ENCODE measurements at places on chromosomes 2 and 18.

DNA sequence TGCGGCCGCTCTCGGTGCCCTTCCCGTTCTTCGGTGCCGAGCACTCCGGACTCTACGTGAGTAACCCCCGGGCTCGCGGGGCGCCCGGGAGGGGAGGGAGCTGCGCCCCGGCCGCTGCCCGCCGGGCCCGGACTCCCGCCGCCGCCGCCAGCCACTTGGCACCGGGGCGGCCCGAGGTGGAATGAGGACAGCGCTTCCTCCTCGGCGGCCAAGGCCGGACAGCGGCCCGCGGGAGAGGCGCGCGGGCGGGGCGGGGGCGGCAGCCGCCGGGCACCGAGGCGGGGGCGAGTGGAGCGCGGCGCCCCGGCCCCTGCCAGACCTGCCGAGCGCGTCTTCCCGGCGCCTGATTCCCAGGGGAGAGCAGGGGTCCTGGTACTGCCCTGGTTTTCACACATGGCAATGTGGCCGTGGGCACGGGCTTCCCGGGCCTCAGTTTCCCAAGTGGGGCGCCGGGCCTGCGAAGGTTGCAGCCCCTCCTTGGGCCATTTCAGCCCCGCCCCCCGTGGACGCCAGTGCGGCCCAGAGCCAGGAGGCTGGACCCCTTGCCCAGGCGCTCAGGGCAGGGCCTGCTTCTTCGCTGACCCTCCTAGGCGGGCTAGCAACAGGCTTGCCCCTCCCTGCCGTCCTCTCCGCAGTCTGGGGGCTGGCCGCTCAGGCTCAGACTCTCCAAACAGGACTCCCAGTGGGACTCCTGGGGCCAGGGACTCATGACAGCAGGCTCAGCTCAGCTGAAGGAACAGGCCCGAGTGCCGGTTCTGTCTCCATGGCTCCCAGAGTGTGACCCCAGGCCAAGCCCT is 775 bp downstream of the SNED1 start:
- H3K4me3 ChIP-seq, result peak overlapping the region; percentile 77
- peaks cover 9% of the 10 kb centered on the region for H3K36me3 ChIP-seq
- peak; percentile 33 for DNase-seq
- peaks cover 50% of the 10 kb centered on the region for H3K4me1 ChIP-seq
- no peaks in the 10 kb centered on the region for H3K27me3 ChIP-seq

DNA sequence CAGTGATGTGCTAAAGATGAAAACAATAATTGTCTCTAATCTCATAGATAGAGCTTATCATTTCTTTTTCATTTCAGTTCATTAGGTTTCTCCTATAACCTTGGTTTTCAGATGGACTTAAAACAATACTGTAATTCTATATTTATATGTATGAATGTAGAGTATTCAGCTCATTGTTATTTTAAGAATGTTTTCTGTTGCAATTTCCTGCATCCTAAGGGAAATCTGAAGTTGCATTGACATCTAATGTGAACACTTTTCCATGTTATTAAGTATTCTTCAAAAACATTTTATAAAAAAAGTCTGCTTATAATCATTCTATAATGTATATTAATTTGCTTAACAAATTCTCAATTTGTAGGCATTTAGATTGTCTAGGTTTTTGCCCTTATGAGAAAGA is 288.9 kb downstream of the XIRP2 start:
- no peak overlapping the region for H3K27ac ChIP-seq
- no peak for DNase-seq
- no peaks in the 10 kb centered on the region for H3K4me1 ChIP-seq

- H3K4me3 ChIP-seq, result no peak overlapping the region
- H3K36me3 ChIP-seq, result no peaks in the 10 kb centered on the region
- H3K27me3 ChIP-seq, result peaks cover 6% of the 10 kb centered on the region
- peaks cover 2% of the 10 kb centered on the region for H3K4me1 ChIP-seq
- no peak overlapping the region for H3K27ac ChIP-seq
These were observed 3.0 kb upstream of the SKOR2 start for GRCh38 chr18:47254341-47254939.

DNA sequence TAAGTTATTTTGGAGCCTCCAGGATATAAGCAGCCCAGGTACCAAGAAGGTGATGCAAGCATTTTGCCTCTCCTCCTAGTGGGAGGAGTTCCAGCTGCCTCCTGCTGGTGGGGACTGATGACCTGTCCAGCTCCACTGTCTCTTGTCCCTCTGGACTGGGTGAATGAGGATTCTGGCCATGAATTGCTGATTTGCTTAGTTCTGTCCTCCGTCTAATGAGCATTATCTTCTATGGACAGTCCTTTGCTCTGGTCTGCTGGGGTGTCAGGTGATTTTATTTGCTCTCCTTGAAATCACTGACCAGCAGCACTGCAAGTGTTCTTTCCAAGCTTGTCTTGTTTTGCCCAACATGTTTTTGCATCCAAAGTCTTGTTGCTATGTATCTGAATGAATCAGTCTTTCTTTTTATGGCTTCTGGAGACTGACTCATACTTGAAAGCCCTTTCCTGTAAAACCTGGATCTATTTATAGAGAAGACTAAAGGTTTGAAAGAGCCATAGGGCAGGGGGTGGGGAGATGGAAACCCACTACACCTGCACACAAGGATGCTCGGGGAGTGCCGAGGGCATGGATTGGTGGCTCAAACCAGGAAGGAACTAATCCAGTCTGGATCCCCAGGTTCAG is 40.5 kb upstream of the EFHD1 start:
- no peaks in the 10 kb centered on the region for H3K36me3 ChIP-seq
- no peak overlapping the region for H3K27ac ChIP-seq
- no peaks in the 10 kb centered on the region for H3K27me3 ChIP-seq
- no peak for DNase-seq
- H3K4me1 ChIP-seq, result peaks cover 3% of the 10 kb centered on the region

GRCh38 chr2:14303366-14304115 is 329.0 kb upstream of the LRATD1 start:
- no peaks in the 10 kb centered on the region for H3K36me3 ChIP-seq
- no peak for DNase-seq
- no peaks in the 10 kb centered on the region for H3K4me1 ChIP-seq
- H3K4me3 ChIP-seq, result no peak overlapping the region

DNA sequence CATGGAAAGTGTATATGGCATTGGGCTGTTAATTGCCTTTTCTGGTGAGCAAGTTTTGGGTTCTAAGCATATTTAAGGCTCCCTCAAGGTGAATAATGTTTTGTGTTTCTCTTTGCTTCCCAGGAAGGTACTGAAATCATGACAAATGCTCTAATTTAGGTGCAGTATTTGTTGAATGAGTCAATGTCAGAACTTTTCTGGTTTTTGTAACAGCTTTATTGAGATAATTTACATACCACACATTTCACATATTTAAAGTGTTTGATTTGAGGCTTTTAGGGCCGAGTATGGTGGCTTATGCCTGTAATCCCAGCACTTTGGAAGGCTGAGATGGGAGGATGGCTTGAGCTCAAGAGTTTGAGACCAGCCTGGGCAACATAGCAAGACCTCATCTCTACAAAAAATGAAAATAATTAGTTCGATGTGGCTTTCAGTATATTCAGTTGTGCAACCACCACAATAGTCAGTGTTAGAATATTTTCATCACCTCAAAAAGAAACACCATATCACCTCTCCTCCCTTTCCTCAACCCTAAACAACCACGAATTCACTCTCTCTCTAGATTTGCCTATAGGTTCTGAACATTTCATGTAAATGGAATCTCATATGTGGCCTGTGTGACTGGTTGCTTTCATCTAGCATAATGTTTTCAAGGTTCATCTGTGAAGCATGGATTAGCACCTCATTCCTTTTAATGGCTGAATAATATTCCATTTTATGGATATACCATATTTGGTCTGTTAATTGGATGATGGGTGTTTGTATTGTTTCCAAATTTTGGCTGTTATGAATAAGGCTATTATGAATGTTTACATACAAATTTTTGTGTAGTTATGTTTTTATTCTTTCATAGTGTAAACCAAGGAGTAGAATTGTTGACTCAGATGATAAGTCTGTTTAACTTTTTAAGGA is 54.9 kb downstream of the MGAT5 start:
- DNase-seq, result no peak
- H3K27ac ChIP-seq, result no peak overlapping the region
- H3K27me3 ChIP-seq, result no peaks in the 10 kb centered on the region
- no peaks in the 10 kb centered on the region for H3K4me1 ChIP-seq

DNA sequence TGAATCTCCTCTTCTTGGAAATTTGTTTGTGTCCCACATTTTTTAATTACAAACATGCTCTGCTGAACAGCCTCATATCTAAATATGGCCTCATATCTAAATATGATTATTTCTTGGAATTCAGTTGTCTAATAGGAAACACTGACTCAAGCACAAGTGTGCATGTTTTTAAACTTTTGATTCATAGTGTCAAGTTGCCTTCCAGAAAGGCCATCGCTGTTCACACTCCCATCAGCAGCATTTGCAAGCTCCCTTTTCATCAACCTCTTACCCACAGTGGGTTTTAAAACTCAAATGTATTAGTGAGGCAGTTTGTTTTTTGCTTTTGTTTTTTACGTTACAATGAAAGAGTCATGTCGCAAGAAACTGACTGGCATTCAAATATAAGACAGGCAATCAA is 65.2 kb upstream of the SMAD2 start:
- no peak overlapping the region for H3K4me3 ChIP-seq
- no peaks in the 10 kb centered on the region for H3K36me3 ChIP-seq
- DNase-seq, result no peak
- no peaks in the 10 kb centered on the region for H3K27me3 ChIP-seq
- H3K4me1 ChIP-seq, result no peaks in the 10 kb centered on the region

DNA sequence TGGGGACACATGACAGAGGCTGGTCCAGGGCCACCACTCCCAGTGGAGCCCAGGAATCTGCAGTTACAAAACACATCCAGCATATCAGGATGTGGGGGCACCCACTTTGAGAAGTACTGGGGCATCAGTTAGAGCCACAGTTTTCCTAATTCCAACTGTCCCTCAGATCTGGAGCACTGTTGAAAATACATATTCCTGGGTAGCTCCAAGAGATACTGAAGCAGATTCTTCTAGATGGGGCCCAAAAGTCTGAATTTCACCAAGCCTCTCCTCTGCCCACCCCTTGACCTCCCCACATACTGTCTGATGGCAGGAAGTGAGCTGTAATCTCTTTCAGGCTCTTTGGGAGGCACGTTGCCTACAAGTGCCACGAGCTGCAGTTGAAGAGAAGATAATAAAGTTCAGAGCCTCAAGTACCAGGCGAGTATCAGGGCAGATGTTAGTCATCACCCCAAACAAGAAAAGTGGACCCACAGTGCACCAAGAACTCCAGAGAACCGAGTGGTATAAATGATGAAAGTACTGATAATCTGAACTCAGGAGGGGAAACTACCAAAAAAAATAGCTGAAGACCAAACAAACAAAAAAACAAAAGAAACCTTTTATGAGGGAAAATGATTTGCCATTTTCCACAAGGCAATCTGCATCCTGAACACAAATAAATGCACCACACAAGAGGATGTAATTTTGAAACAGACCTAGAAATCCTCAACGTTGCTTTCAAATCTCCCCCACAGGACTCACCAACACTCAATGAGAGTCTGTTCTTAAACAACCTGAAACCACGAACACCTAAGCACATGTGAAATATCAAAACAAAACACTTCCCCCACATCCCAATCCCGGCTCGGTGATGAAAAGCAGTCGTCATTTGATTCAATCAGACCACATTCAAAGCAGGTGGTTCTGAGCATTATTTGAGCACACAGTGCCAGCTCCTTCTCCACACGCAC is 98.7 kb downstream of the TCF4 start:
- H3K4me3 ChIP-seq, result no peak overlapping the region
- no peak overlapping the region for H3K27ac ChIP-seq
- DNase-seq, result no peak

- H3K27me3 ChIP-seq, result no peaks in the 10 kb centered on the region
- peaks cover 41% of the 10 kb centered on the region for H3K4me1 ChIP-seq
These were observed 233.7 kb downstream of the LOXHD1 start for GRCh38 chr18:46423226-46423805.

DNA sequence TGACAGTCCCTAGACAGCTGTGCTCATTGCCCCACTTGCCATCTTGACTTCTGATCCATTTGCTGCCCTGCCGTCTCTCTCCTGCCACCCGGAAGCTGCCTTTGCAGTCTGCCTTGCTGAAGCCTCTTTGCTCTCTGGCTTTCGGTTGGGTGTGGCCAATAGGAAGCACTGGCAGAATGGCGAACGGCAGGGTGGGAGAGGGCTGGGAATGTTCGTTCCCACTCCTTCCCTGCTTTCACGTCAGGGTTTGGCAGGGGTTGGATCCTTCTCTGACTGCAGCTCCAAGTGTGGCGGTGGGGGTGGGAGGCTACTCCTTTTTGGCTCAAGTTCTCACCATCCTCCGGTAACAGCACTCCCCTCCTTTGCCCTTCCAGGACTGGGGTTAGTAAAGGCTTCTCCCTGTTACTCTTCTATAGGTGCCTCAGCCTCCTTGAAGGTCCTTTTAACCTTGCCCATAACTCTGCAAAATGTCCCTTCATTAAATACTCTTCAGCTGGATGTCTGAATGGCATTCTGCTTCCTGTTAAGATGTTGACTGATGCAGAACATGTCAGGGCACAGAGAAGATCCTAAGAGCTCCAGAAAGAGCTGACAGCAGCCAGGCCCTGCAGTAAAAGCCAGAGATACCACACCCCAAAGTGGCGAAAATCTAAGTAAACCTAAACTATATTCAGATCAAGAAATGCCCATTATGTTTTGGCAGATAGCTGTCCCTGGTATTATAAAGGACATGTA is 299.7 kb downstream of the CDCA7 start:
- no peak for DNase-seq
- no peak overlapping the region for H3K4me3 ChIP-seq
- H3K27me3 ChIP-seq, result no peaks in the 10 kb centered on the region
- H3K36me3 ChIP-seq, result no peaks in the 10 kb centered on the region

DNA sequence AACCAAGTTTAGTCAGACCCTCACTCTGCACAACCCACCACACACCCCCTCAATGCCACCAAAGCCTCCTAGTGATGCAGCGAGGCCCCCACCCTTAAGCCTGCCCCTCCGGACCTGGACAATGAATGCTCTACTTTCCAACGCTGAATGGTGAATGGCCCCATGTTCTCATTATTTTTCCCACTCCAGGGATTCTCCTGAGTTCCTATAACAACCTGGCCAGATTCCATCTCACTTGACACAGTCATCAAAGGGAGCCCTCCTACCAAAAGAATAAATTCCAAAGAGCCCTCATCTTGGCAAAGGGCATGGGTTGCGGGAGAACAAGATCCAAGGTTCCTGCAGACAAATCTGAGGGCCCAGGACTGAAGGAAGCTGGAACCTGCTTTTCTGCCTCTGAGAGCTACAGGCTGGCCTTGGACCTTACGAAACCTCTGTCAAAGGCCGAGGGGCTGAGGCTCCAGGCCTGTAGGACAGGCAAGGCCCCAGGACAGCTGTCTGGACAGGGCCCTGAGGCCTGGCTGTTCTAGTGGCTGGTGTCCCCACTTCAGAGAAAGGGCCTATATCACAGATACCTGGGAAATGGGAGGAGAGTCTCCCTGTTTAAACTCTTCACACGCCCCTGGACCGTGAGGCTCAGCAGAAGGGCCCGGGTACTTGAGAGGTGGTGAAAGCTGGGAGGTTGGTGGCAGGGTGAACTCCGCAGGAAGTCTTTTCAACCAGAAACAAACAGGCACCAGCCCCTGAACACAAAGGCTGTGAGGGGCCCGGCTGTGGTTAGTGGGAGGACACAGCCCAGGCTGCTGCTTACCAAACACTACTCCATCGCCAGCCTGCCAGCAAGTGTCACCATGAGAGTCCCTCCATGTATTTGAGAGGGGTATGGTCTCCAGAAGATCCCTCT is 27.3 kb downstream of the SFXN5 start:
- H3K4me1 ChIP-seq, result peaks cover 20% of the 10 kb centered on the region
- H3K4me3 ChIP-seq, result no peak overlapping the region
- H3K27me3 ChIP-seq, result no peaks in the 10 kb centered on the region
- no peak for DNase-seq
- peaks cover 3% of the 10 kb centered on the region for H3K36me3 ChIP-seq
- peak overlapping the region; percentile 33 for H3K27ac ChIP-seq

GRCh38 chr2:224429441-224429810 is 27.5 kb upstream of the FAM124B start:
- H3K36me3 ChIP-seq, result no peaks in the 10 kb centered on the region
- no peaks in the 10 kb centered on the region for H3K4me1 ChIP-seq
- no peak for DNase-seq
